ENCODE measurements at places on chromosomes 12 and 14. TPM values are rescaled to one million over a fixed set of nuclear protein-coding genes. Genes with fewer than 3 reads are reported as not detected.

The EIF2S3B gene
- polyA plus RNA-seq = 0.59 TPM

The KERA gene
- not detected for polyA plus RNA-seq

The CD69 gene
- polyA plus RNA-seq = 0.59 TPM

The GLT8D2 gene
- polyA plus RNA-seq = 114 TPM

The TAS2R13 gene
- polyA plus RNA-seq = not detected

The ZC2HC1C gene
- polyA plus RNA-seq = 3.1 TPM

The KCNMB4 gene
- polyA plus RNA-seq = 1.0 TPM

The PLCZ1 gene
- polyA plus RNA-seq = not detected

The TAS2R43 gene
- not detected for polyA plus RNA-seq

The RD3L gene
- not detected for polyA plus RNA-seq

The PTPRO gene
- polyA plus RNA-seq = 8.1 TPM
